DND-41 (cell line): ENCODE measurements at places on chromosomes 13 and 19.

DNA sequence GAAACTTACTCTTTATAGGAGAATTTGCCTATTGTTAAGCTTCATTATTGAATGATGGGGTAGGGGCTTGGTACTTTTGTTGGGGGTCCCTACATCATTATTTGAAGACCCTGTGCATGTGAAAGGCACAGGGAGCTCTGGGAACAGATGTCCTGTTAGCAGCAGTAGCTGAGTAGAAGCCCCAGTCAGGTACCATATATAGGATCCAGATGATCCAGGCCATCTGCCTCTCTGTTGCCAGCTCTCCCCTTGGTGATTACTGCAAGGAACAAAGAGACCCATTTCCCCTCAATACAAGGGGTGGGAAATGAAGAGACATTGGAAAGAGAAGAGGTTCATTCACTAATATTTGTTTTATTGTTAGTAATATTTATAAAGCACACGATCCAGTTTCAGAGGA, 4.4 kb upstream of the MTMR6 start:
- no peak for DNase-seq

GRCh38 chr13:60172111-60172510, 8.4 kb upstream of the DIAPH3 start:
- DNase-seq = no peak

GRCh38 chr13:20565115-20565736, 1.7 kb upstream of the IFT88 start:
- DNase-seq = no peak

- DNase-seq = no peak
These were observed 28.3 kb downstream of the ZNF507 start for GRCh38 chr19:32373585-32374295.

DNA sequence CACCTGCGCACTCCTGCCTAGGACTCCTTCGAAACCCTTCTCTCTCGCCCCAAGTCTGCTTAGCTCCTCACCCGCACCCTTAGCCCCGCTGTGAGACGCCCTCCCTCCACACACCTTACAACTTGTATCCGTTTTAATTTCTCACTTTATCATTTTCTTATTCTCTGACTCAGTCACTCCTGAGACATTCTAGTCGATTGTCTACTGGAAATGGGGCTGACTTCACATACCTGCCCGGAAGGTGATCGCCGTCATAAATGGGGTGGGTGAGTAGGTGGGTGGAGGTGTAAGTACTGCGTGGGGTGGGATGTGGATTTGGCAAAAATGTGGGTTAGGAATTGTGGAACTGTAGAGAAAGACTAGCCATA, 714 bp downstream of the NDFIP2 start:
- no peak for DNase-seq

DNA sequence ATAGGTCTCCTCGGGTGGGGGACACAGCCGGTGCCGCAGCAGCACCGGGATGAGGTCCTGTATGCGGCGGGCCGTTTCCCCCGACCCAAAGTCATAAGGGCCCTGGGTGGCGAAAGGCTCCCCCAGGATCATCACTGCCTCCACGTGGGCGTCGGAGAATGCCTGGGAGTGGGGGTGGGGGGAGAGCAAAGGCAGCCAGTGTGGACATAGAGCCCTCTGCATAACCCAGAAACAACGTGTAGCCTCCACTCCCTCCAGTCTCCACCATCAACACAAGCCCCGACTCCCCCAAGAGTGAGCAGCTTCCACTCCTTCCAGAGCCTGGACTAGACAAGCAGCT, 1.7 kb upstream of the NUMBL start:
- no peak for DNase-seq

DNA sequence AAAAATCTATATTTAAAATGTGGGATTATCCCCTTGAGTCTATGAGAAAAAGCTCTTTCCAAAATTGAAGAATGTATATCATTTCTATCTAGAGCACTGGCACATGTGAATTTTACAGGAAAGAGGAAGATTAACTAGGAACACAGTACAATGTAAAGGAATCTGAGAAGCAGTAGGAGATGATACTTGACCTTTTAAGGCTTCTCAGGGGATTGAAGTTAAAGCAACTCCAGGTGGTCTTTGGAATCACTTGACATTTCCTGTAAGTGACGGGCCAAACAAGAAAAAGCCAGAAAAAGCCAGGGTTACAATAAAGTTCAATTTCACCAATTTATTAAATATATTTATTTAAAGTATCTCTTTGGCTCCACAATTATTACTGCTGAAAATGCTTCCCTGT, 1373.9 kb downstream of the OLFM4 start:
- DNase-seq = no peak

DNA sequence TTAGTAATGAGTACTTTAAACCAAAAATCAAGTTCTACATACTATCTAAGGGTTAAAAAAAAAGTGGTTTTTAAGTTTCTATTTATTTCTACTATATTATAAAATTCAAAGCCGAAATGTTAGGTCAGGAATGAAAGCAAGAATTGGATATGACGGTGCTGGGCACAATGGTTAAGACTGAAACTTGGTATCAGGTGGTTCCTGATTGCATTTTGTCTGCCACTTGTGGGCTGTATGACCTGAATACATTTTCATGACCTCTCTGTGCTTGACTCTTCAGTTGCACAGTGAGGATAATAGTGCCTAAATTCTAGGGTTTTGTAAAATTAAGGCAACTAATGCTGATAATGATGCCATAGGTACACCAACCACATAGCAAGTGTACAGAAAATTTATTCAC, 22.3 kb upstream of the ZNF675 start:
- no peak for DNase-seq

DNA sequence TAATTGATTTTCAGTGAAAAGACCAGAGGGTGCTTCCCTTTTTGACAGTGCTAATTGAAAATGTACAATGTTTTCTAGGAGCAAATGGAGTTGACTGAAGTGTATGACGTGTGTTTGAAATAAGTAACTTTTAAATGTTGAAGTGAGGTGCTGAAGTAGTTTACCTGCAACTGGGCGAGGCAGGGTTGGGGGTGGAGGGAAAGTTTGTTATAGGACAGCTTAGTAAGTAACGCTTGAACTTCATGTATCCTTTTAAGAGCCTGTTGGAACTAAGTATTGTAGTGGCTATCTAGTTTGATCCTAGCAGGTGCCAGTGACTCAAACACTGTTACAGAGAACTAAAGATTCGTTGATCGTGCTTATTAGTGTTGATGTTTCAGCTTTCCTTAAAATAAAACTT, 5.9 kb downstream of the SLAIN1 start:
- DNase-seq = no peak

DNA sequence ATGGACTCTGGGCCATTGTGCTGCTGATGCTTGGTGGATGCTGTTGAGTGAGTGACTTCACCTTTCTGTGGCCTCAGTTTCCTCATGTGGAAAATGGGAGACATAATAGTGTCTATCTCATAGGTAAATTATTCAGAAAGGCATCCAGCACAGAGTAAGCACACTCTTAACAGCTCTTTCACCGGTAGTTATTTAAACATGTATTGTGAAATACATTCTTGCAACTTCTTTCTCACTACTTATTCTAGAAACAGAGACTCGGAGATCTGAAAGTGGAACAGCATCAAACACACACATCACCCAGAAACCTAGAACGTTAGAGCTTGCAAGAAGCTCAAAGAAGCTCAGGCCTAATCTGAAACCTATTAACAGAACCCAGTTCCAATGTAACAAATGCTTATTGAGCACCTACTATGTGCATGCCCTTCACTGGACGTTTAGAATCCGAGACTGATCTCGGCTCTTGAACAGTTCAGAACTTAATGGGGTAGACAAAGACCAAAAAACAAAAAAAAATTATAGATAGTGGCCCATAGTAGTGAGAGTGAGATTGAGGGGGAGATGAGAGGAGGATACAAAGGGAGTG, 4.1 kb downstream of the ZSWIM9 start:
- DNase-seq = no peak

GRCh38 chr13:42355491-42356183, 83.7 kb downstream of the AKAP11 start:
- no peak for DNase-seq

- DNase-seq = peak; percentile 38
These were observed 4.1 kb downstream of the SWSAP1 start for GRCh38 chr19:11378319-11379189.

- DNase-seq = peak; percentile 66
These were observed at the start of gene TICAM1 for GRCh38 chr19:4831304-4831978. TSS of gene TICAM1 (minus strand) at chr19:4831712. CDS start at chr19:4818377, 13,335 bp downstream.

GRCh38 chr19:46471116-46471733, at the start of gene PNMA8A:
TSS of gene PNMA8A (minus strand) at chr19:46471563. CDS start at chr19:46471035, 528 bp downstream.
- no peak for DNase-seq

GRCh38 chr19:43586346-43586745, 9.6 kb downstream of the IRGQ start:
- no peak for DNase-seq

GRCh38 chr19:48573163-48573505, 21.2 kb downstream of the SULT2B1 start:
- no peak for DNase-seq

DNA sequence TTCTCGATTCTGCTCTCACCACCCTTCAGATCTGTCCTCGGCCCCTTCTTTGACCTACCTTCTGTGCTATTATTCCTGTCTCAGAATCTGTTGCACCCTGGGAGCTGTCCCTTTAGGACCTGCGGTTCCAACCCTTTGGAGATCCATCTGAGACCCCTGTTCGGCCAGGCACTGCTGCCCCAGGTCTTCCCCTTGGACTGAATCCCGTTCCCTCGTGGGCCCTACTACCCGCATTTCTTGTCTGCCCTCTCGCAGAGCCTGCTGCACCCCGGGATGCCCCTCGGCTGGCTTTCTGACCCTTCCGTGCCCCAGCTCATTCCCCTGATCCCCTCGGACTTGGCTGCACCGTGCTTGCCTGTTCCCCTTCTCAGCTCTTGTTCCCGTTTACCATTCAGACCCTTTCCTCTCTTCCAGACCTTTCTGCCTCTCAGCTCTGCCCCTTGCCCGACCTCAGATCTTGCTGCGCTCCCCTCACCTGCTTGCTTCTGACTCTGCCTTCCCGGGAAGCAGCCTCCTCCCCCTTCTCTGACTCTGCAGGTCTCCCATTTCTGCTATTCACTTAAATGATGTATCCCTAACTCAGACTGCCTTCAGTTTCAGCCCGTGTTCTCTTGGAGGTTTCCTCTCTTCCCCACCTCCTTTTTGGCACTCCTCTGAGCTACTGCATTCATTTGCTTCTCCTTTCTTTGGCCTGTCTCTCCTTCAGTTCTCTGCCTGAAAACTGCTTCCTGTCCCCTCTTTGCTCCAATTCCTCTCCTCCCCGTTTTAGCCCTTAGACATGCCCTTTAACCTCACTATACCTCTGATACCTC, 1.1 kb downstream of the ARHGAP35 start:
- peak; percentile 25 for DNase-seq

DNA sequence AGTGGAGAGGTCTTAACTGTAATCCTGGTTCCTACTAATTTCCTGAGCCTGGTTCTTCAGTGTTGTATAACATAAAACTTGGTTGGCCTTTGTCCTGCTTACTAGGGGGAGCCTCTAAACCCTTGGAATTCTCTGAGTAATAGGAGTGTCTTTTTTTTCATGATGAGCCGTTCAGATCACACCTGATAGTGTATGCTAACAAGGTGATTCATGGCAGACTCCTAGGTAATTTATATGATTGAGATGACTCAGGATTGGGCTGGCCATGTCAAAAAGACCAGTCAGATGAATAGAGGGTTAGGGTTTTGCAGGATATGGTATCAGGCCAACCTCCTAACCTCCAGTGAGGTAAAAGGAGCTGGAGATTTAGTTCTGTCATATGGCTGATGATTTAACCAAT, 135.8 kb upstream of the KLF12 start:
- DNase-seq = no peak

GRCh38 chr13:100511466-100511865, 77.1 kb downstream of the GGACT start:
- DNase-seq = no peak

GRCh38 chr19:57978586-57979289, 4.4 kb upstream of the C19orf18 start:
- no peak for DNase-seq

DNA sequence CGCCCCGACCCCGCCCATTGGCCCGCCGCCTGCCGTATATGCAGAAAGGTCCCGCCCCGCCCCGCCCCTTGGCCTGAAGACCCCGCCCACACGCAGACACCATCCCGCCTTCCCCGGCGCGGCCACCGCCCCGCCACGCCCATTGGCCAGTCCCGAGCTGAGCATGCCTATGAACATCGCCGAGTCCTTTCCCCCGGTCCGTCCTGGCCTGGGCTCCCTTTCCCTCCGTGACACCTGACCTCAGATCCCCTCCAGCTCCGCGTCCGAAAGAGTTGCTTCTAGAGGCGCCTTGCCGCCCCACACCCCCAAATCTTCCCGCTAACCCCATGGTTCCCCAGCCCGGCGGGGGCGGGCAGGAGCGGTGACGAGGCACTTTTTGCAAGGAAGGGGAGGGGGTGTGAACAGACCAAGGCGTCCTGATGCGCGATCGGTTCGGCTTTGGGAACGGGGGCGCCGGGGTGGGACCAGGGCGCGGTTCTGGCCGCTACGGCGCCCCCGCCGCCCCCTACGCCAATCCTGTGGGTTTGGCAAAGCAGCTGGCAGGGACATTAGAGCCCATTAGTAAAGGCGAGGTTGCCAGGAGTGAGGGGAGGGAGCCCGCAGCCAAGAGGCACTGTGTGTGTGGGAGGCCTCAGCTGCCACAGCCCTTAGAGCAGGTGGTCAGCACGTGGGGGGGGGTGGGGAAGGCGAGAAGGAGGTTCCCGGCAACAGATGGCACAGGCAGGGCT, 406 bp upstream of the NUMBL start:
- peak; percentile 89 for DNase-seq

DNA sequence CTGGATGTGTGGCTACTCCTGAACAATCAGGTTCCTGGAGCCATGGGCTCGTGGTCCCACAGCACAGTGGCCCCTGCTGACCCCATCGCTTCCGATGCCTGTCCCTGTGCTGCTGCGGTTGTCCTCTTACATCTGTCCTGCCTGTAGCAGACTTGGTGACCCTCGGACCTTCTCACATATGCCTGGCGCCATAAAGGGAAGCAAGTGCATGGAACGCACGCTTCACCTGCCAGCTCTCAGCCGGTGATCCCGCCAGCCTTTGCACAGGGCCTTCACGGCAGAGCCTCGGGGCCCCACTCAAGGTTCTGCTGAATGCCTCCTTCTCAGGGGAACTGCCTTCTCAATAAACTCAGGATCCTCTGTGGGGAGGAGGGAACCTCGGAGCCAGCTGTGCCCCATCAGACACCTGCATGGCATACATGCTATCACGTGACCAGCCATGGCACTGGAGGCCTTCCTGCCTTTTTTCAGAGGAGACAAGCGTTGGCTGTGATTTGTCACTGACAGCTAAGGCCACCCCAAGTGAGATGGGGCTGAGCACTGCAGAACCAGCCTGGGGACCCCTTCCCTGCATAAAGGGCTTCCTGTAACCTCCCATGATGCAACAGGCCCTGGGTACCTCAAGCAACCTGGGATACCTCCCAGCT, 24.3 kb downstream of the PEPD start:
- no peak for DNase-seq

DNA sequence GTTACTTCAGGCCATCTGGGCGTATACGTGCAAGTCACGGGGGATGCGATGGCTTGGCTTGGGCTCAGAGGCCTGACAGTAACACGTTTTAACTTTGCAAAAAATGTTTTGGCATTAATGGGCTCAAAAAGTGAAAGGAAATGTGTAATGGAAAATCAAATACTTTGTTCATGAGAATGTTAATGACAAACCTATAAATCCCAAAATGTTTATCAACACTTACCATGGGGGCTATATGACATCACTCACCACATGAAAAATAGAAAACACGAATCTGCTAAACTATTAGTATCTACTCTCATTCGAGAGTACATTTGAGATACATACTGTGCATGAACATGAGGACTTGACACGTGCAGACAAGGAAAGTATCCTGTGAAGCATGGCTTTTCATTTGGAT, 91.7 kb downstream of the FAM216B start:
- no peak for DNase-seq
